ENCODE measurements at places on chromosomes 4 and X. TPM values are rescaled to one million over a fixed set of nuclear protein-coding genes. Genes with fewer than 3 reads are reported as not detected.

Gene CXCL8
- polyA plus RNA-seq, result 1.1 TPM

Gene NKX1-1
- 0.70 TPM for polyA plus RNA-seq

Gene LUZP4
- polyA plus RNA-seq, result not detected

Gene PRR32
- 0.44 TPM for polyA plus RNA-seq

Gene CENPE
- 7.1 TPM for polyA plus RNA-seq

Gene PABPC1L2B
- polyA plus RNA-seq, result 14.1 TPM

Gene ZXDA
- polyA plus RNA-seq, result 6.0 TPM

Gene GBA3
- polyA plus RNA-seq, result 0.50 TPM

Gene RGN
- polyA plus RNA-seq, result 20.1 TPM

Gene MSX1
- 11.5 TPM for polyA plus RNA-seq

Gene LCORL
- polyA plus RNA-seq, result 39.7 TPM

All from spinal cord (tissue), 10 donors.